OCI-LY7 (cell line): ENCODE measurements at places on chromosomes 5 and 9.

DNA sequence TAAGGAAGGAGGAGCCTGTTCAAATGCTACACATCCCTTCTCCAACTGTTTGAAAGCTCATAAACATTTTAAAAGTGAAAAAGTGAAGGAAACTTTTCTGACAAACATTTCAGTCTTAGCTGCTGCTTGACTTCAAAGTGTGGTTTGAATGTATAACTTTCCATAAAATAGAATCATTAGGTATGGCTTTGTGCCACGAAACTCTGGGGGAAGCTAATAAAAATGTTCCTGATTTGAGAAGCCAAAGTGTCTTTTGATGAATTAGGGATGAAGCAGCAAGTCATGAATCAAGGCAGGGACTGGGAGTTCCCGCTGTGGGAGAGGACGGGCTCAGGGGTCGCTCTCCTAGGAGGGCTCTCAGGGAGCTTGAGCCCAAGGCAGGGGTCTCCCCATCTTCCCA lies 15.3 kb downstream of the MVB12B start:
- DNase-seq = no peak

GRCh38 chr5:133317558-133317957 lies 265.7 kb downstream of the HSPA4 start:
- peak; percentile 6 for DNase-seq

DNA sequence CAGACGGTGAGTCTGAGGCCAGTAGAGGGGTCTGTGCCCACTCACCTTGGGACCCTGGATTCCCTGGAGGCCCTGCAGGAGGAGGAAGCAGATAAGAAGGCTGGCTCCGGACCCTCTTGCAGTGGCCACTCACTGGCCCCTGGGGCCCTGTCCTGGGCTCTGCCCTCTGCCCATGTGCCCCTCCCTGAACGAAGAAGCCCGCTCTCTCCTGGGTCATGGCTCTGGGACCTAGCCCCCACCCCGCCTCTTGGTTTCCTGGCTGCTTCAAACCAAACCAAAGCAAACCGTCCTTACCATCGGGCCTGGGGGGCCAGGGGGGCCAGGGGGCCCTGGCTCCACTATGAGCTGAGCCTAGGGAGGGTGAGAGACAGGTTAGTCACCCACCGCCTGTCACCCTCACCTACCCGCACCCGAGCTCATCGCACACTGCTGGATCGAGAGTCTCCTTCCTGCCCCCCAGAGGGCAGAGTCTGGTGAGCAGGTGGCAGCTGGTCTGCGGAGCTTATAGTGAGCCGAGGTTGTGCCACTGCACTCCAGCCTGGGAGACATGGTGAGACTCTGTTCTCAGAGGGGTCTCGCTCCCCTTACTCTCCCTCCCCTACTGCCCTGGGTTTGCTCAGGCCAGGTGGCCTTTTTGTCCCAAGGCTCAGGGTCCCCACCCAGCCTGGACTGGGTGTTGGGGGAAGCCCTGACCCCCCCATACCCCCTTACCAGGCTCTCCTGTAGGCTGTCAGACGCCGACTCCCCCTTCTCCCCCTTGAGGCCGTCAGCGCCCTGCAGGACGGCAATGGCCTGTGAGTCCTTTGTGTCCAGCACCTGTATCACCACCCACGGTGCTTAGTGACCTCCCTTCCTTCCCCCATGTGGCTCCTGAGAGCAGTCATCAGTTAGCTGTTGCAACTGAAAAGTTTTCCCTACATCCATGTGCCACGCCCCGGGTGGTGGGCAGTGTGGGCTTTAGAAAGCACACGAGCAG lies 15.2 kb upstream of the PHYKPL start:
- no peak for DNase-seq

- DNase-seq = no peak
Observed at GRCh38 chr5:136108180-136108611, 24.4 kb upstream of the SMAD5 start.

GRCh38 chr9:72292256-72292682 lies 72.7 kb downstream of the ZFAND5 start:
- peak; percentile 34 for DNase-seq

DNA sequence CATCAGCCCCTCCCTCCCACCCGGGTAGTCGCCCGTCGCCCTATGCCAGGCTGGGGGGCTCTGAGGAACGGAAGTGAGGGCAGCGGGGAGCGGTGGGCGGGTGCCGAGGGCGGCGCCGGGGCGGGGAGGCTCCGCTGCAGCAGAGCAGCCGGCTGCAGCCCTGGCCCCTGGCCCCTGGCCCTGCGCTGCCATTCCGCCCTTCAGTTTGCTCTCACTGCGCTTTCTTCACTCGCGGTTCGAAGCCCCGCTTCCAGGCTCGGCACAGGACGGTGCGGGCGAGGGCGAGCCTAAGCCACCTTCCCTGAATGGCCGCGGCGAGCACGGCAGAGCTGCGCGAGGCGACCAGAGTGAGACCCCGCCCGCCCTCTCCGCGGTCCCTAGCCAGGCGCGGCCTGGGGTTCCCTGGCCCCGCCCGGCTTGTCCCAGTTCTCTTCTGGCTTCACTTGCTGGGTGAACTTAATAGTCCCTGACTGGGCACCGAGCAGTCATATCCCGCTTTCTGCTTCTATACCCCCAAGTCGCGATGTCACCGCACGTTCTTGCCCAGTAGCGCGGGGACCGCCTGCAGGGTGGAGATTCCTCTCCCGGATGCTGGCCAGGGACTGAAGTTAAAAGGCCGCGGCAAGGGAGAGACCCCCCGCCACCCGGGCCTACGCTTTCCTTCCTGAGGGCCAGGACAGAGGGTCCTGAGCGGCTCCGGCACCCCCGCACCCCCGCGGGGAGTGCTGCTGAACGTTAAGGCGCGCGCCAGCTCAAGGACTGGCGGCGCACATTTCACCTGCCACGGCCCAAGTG lies 623 bp upstream of the TRIM36 start:
- DNase-seq = no peak

DNA sequence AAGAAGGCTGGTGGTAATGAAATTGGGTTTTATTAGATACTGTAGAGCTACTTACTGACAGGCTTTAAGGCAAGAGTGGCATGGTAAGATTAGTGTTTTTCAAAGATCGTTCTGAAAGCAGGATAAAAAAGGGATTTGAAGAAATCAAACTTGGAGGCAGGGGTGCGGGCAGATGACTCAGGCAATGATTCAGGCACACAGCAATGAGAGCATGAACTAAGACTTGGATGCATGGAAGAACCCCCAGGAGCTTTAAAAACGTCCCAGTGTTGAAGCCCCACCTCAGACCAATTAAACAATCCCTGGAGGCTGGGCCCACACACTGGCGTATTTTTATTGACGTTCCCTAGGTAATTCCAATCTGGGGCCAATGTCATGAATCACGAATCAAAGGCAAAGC lies 102.5 kb downstream of the SREK1 start:
- no peak for DNase-seq

- no peak for DNase-seq
Observed at GRCh38 chr5:87686018-87686417, 273.3 kb upstream of the CCNH start.

DNA sequence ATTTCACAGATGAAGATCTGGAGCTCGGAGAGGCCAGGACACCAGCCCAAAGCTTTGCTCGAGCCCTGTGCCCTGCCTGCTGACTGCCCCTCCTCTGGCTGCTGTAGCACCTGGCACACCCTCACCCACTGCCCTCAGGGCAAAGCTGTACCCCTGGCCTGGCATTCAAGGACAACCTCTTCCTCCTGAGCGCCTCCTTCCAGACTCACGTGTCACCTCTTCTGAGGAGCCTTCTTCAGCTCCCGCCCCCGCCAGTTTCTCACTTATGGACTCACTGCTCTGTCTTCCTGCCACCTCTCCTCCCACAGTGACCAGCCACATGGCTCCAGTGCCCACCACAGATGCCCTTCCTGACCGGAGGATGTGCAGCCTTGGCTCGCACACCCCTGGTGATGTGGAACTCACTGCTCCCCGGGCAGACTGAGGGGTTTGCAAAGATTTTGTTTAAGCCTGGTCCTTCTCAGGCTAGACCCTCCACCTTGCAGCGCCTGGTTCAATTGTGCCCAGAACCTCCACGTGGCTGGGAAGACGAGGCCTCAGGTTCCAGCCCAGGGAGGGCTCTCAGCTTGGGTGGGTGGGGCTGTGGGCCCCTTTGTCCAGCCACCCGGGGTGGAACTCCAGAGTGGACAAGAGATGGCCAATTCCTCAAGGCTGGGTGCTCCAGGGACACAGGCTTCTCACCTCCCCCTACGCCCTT lies 46.6 kb upstream of the PHYKPL start:
- DNase-seq = no peak

GRCh38 chr9:125559194-125559593 lies 147.8 kb downstream of the MAPKAP1 start:
- DNase-seq = no peak

- DNase-seq = no peak
Observed at GRCh38 chr5:134189031-134189430, 12.3 kb upstream of the SKP1 start.

- DNase-seq = no peak
Observed at GRCh38 chr5:15852949-15853348, 326.6 kb downstream of the MARCHF11 start.

DNA sequence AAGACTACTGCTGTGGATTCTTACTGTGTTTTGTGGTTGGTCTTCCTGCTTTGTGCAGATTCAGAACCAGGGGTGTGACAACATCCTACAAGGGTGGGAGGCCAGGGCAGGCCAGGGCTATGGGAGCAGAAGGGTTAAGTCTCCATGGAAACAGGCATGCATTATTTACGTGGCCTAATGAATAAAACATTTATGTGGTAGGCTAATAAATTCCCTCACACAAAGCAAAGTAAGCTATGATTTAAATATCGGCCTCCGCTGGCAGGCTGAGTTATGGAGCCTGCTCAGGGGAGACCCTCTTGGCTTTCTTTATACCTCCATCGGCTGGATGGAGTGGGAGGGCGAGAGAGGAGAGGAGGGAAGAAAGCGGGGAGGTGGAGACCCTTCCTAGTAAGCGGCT lies 230.3 kb upstream of the MVB12B start:
- DNase-seq = no peak

- peak; percentile 12 for DNase-seq
Observed at GRCh38 chr9:127445851-127446712, 5.1 kb downstream of the RPL12 start.

DNA sequence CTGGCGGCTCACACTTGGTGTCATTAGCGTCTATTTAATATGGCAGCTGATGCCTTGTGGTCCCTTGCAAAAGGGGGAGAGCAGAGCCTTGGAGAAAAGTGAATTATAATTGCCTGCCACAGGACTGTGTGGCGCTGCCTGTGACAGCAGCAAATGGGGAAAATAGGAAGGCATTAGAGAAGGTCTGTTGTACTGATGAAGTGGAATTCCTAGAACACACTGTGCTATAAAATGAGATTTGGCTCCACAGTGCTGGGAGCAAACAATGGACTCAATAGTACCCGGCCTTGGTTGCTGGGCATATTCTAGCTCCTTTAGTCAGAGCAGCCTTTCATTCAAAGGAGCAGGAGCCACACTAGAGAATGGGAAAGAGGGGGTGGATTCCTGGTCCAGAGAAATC lies 21.3 kb downstream of the SEMA6A start:
- no peak for DNase-seq

DNA sequence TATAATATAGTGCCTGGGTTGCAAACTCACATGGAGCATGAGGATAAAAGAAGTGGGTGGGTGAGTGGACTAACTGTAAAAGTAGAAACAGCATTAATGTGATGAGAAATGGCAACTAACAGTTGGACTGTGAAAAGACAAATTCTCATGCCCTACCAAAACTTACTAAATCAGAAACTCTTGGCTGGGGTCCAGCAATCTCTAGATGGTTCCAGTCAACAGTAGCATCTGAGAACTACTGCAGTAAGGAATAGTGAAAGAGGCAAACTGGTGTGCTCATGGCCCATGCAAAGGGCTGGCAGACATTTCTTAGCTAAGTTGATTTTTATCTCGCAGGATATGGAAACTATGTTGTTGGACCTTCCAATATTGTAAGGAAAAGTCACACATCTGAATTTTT lies 150.3 kb downstream of the PIK3R1 start:
- no peak for DNase-seq

GRCh38 chr5:93053825-93054224 lies 527.2 kb downstream of the NR2F1-AS1 start:
- DNase-seq = no peak

- DNase-seq = peak; percentile 82
Observed at GRCh38 chr5:126777257-126777974, 480 bp downstream of the LMNB1 start.
